AG10803 (cell line): ENCODE measurements at places on chromosomes 3 and 15.

DNA sequence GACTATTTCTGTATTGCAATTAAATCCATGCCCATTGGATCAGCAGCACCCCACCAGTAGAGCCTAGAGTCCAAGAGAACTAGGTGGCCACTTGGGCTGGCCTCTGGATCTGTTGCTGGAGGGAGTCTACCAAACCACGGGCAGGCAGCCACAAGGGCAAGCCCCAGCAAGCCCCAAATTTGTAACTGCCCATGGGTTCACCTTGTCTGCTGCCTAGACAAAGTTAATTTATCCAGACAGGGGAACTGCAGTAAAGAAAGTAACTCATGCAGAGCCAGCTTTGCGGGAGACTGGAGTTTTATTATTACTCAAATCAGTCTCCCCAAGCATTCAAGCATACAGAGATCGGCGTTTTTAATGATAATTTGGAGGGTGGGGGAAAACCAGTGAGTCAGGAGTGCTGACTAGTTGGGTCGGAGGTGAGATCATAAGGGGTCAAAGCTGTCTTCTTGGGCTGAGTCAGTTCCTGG lies 74.0 kb upstream of the TERB2 start:
- DNase-seq, result no peak

GRCh38 chr3:32816439-32817256 lies 1.1 kb upstream of the TRIM71 start:
- peak; percentile 5 for DNase-seq

DNA sequence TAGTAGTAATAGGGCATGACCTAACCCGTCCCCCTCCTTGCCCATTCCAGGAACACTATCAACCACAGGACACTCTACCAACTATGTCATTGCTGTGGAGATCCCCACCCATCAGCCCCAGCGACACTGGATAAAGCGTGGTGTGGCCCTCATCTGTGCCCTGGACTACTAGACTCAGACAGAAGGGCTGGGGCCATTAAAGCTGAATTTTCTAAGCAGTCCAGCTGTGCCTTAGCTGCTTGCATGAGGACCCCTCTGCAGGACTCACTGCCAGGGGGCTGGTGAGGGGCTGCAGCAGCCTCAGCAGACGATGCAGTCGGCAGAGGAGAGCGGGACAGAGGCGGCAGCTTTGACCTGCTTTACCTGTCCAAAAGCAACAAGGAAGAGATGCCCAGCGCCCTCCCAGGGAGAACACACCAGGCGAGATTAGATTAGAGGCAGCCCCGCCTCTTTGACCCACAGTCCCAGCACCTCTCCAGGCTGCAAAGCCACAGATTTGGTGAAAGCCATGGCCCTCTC lies 44.6 kb downstream of the SEMA3G start:
- DNase-seq, result no peak

GRCh38 chr3:10366651-10367101 lies 45.8 kb upstream of the SEC13 start:
- peak; percentile 97 for DNase-seq

DNA sequence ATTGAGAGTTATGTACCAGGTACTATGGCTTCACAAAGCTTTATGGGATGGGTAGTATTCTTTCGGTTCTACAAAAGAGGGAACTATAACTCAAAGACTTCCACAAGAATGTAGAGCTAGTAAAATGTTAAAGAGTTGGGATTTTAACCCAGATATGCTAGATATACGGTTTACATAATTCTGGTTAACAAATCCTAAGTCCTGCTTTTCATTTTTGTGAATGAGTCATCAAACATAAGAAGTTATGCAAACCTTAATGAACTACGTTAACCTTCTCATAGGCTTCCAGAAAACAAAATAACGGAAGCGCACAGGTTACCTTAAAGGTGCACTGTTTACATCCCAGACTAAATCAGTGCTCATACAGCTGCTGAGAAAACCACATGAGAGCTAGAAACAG lies 1049.3 kb downstream of the MCTP2 start:
- no peak for DNase-seq

DNA sequence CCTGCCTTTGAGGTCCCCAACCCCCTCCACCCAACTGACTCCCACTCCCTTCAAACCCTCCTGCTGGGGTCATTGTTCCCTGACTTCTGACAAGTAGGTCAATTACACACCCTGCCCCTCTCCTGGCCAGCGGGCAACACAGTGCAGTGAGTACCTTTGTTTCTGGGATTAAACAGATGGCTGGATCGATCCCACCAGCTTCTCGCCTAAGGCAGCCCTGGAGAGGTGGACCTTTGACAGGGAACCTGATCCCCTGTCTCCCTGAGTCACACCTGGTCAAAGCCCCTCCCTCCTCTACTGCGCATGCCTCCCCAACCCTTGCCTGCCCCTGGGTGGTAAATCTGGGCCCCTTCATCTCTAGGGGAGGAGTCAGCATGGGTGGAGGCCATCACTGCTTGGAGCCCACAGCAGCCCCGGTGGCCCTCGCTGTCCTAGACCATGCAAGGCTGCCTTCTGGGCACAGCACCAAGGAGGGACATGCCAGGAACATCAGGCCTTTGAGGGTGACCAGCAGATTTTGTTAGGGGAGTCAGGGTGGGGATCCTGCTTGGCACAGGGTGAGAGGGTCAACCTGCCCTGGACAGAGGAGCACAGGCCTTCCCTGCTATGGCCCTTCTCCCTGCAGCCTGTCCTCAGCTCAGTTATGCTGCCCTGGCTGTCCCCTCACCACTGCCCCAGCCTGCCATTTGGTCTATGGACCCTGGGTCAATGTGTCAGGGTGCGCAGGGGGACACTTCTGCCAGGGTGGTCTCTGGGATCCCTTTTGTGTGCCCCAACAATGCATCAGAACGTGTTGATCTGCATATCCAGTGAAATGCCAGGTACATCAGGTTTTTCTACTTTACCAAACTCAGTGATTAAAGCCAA lies 9.8 kb upstream of the PRR23E start:
- DNase-seq, result no peak

- DNase-seq, result no peak
Measured at GRCh38 chr15:21261965-21262850, 178.1 kb downstream of the POTEB3 start.

DNA sequence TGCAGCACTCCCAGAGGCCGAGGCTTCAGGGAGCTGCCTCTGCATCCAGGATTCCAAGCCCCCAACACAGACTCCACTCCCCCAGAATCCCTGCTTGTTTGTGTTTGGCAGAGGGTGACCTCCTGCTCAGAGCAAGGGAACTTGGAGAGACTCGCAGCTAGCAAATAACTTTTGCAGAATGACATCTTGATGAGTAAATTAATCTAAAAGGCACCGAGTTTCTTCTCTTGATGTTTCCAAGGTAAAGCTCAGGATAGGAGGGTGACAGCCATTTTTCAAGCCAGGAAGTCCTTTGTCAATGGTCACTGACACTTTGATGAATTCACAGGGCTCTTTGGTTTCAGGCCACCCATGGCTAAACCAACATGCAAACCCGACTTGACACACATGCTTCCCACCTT lies 523.0 kb downstream of the NTRK3 start:
- no peak for DNase-seq

GRCh38 chr3:53269888-53270880 lies 14.4 kb upstream of the TKT start:
- peak; percentile 99 for DNase-seq

GRCh38 chr3:82461049-82461889 lies 699.8 kb upstream of the GBE1 start:
- no peak for DNase-seq

DNA sequence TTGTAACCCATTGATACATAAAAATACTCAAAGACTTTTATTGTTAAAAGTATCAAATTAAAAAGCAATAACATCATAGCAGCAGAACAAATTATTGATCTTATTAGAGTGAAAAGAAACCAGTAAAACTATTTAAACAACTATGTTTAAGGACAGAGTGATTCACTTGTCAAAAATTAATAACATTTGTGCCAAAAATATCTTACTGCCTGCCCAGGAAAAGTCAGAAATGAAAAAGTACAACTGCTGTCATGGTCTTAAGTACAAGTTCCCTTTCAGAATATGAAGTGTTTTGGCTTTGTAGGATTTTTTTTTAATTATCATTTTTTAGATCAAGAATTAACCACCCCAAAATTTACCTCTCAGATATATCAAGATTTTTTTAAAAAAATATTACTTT lies 3.4 kb downstream of the IFT57 start:
- DNase-seq, result peak; percentile 43

GRCh38 chr15:85755942-85756341 lies 38.8 kb downstream of the KLHL25 start:
- no peak for DNase-seq
